ENCODE measurements at places on chromosomes 2 and 18. TPM values are rescaled to one million over a fixed set of nuclear protein-coding genes. Genes with fewer than 3 reads are reported as not detected.

GRCh38 chr2:153077311-153077710 is 358.9 kb downstream of the ARL6IP6 start:
- DNase-seq: no peak

The FAM124B gene
- total RNA-seq: 1.7 TPM

GRCh38 chr2:186645999-186646398 is 47.9 kb upstream of the FAM171B start:
- DNase-seq: no peak

The COLEC11 gene
- not detected for total RNA-seq

GRCh38 chr2:11998626-11999378 is 252.4 kb downstream of the LPIN1 start:
- no peak for DNase-seq

- DNase-seq: no peak
Observed at GRCh38 chr2:73979686-73980085, 5.0 kb upstream of the TET3 start.

The SERPINB3 gene
- 464 TPM for total RNA-seq

- DNase-seq: no peak
Observed at GRCh38 chr2:172931918-172932520, 143.6 kb upstream of the MAP3K20 start.

GRCh38 chr18:13225261-13225660 is 6.7 kb downstream of the LDLRAD4 start:
- peak; percentile 74 for DNase-seq

The ATP8B1 gene
- 41.5 TPM for total RNA-seq

DNA sequence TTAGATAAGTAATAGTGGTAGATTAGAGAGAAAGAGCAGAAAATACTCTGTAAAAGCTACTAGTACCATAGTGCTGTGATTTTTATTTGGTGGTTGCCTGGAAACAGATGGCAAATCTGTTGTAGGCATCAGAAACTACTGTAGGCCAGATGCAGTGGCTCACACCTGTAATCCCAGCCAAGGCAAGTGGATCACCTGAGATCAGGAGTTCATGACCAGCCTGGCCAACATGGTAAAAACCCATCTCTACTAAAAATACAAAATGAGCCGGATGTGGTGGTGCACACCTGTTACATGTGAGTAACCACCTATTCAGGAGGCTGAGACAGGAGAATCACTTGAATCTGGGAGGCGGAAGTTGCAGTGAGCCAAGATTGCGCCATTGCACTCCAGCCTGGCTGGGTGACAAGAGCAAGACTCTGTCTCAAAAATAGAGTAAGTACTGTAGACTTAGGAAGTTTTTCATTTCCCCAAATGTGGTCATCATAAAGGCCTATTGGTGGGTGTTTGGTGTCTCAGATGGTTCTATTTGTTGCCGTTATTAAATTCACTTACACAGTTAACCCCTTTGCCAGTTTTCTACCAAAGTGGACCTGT is 79.6 kb downstream of the SPTBN1 start:
- DNase-seq: no peak

DNA sequence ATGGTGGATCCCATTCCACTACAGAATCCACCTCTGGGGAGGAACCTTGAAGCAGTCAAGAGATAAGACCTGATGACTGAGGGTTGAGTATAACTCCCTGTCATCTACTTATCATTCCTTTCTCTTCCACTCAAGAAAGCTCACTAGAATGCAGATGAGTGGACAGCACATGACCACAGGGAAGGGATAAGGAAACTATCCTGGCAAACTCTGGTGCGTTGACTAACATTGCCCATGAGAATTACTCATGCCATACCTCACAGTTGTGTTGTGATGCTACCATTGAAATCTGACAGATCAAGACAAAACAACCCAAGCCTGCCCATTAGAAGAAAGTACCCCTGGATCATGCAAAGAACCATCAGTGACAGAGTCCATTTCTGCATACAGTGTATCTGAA is 26.5 kb downstream of the SLC16A14 start:
- no peak for DNase-seq

DNA sequence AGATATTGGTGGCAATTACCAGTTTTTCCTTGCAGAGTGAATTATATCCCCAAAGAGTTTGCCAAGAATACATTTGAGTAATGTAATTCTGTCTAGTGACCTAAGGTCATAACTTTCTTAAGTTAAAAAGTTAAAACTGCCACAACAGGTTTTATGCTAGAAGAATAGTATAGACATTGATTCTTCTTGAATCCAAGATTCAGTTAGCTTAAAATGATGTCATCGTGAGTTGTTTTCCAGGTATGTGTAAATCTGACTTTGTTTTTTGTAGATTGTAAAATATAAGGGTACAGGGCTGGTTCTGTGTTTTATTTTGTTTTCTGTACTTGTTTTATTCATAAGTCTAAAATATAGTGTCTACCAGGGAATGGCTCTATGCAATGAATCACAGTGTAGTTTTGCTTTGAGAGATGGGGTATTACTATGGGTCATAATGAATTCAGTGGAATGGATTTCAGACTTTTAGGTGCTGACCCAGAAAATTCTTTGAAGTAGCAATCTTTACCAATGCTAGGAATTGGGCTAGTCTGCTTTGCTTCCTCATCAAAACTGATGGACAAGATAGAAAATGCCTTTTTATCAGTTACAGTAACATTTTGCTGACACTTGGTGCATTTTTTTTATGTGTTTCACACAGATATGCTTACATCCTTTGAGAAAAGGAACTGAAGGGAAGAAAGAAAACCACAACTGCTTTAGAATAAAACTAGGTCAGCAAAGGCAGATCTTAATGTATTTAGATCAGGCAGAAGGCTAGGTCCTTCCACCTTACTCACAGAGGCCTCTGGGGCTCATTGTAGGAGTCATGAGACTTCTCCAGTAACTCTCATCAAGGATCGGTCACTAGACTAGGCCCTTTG is 20.8 kb upstream of the MGAT5 start:
- DNase-seq: no peak

The MROH2A gene
- not detected for total RNA-seq

The NAGK gene
- 110 TPM for total RNA-seq

DNA sequence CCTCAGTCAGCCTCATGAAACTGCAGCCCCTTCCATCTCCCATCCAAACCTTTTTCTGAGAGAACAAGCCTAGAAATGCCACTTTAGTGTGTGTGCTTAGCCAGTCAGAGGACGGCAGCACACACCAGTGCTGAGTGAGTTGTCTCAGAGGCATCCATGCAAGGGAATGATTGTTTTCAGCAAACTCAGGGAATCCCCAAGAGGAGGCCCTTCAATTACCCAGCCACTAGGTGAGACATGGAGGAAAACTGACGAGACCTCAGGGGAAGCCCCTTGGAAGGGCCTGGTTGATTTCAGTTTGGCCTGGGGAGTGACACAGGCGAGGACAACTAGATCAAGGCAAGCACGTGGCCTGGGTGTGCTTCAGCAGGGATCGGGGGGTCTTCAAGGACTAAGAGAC is 49.7 kb downstream of the APOB start:
- no peak for DNase-seq

DNA sequence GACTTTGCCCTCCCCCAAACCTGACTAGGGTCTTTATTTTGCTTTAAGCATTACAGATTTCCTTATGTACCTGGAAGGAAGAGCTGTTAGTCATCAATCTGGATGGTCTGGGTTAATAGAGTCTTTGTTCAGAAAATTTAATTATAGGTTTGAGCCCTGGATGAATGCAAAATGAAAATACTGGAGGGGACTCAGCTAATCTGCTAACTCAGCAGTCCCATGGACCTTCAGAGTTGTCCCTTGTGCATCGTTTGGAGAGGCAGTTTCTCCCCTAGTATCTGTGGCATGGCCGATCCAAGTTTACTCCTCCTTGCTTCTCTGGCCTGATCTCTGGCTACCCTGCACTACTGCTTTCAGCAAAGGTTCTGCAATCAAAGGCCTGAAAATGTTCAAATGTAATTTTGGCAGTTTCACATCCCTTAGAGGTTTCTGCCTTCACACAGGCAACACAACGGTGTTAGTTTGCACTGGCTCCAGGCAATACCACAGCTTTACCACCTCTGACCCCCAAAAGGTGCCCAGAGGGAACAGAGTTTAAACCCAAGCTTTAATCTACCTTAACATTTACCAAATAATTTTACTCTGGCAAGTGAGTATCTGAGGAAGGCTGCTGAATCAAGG is 134.3 kb downstream of the THADA start:
- DNase-seq: no peak

The CCDC178 gene
- total RNA-seq: 10.8 TPM

GRCh38 chr2:200461846-200462710 is 47.8 kb downstream of the KCTD18 start:
- DNase-seq: no peak

GRCh38 chr2:235988271-235989015 is 179.7 kb downstream of the GBX2 start:
- no peak for DNase-seq

The TSGA10 gene
- total RNA-seq: 3.7 TPM

The L3MBTL4 gene
- 9.6 TPM for total RNA-seq

- no peak for DNase-seq
Observed at GRCh38 chr2:180980943-180981911, 822 bp downstream of the UBE2E3 start.

The MSGN1 gene
- not detected for total RNA-seq

DNA sequence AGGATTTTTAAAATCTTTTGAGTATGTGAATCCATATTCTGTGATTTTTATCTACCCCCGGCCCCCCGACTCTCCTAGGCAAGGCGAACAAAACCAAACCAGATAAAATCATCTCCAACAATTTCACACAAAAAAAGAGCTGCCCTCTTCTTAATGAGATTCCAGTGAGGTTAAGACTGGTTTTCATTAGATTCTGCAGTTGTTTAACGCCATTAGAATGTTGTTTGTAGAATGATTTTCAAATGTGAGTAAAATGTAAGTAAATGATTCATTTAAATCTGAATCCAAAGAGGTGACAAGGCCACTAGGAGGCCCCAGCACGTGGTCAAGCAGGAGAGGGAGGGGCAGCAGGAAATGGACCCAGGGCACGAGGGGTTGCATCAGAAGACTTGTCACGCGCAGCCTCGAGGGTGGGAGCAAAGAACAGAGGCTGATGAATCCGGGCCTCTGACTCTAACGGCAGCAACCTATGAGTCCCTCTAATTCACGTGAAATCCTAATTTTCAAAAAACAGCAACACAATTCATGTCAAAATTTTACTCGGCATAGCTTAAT is 24.3 kb upstream of the KLHL29 start:
- DNase-seq: peak; percentile 58

The RIT2 gene
- not detected for total RNA-seq

The LIMS2 gene
- 44.2 TPM for total RNA-seq

DNA sequence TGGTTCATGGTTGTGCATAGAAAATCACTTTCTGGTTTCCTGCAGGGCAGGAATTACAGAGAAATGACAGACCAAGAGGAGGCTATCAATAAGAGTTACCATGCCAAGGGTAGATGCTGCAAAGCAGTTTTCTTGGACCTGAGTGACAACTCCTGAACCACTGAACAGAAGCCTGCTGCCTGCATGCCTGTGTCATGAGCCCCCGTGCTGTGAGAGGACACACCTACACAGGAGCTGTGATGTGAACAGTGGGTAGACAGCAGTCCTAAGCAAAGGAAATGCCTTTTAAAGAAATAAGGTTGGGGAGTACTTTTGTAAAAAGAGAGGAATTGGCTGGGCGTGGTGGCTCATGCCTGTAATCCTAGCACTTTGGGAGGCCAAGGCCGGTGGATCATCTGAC is 54.2 kb upstream of the CREB1 start:
- no peak for DNase-seq

The OSBPL6 gene
- total RNA-seq: 2.7 TPM

The LRRTM4 gene
- 0.98 TPM for total RNA-seq

DNA sequence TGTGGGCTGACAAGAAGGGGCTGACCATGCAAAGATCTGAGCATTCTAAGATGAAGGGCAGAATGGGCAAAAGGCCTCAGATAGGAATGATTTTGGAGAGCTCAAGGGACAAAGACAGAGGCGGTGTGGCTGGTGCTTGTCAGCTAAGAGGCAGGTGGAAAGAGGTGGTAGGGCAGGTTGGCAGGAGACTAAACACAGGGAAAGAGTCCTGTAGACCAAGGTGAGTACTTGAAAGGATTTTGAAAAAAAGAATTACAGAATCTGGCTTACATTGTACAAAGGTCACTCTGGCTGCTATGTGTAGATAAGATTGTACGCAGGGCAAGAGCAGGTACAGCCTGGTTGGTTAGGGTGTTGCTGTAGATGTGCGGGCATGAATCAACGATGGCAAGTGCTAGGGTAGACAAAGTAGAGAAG is 50.6 kb downstream of the STK39 start:
- no peak for DNase-seq

DNA sequence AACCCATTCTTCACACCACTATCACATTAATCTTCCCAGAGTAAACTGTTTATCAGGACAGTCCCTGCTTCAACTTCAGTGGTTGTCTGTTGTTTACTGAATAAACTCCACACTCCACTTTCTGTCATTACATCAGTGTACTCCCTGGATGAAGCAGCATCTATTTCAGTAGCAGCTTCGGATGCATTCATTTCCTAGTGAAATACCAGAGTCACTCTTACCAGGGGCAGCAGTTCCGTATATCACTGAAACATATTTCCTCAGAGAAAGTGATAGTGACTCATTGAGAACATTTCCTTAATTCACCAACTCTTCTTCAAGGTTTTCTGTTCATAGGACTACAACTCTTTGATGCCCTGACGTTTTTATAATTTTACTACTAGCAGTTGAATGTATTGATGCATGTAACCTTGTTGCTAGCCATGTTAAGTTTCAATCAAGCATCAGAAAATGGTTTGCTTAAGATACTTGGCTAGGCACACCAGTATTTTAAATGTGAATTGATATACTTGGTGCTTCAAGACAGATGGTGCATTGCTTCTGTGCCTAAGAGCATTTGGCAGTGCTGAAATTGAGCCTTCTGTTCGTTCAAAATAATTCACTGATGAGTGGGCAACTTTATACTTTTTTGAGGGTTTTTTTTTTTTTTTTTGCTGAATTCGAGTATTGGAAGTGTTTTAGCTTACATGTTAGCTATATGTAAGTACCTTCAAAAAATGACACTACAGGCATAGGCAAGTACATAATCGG is 92.3 kb downstream of the UBE2E3 start:
- DNase-seq: no peak

The PLGLB2 gene
- 2.0 TPM for total RNA-seq

DNA sequence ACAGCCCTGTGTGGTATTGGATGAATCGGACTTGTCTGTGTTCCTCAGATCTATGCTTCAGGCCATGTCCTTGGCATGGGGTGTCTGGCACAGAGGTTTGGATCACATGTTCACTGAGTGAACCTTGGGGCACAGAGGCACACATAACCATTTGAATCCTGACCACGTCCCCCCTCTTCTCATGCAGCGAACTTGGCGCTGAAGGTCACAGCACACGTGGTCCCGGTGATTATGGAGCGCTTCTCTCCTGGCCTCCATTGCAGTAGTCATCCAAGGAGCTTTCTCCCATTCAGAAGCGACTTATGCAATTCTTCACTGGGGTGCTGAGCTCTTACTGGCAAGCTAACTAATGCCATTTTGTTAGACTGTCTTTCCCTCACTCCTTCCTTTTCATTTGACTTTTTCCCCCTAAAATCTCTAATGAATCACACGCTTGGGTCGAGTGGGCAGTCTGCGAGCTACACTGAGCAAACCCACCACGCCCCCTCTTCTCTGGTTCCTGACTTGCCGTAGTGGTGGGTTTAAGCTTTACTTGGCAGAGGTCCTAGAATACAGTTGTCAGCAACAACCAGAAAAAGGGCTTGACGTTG is 59.4 kb downstream of the KCNG2 start:
- no peak for DNase-seq

GRCh38 chr2:150282357-150282756 is 205.1 kb downstream of the RND3 start:
- DNase-seq: no peak

The CEBPZ gene
- 27.0 TPM for total RNA-seq

GRCh38 chr2:101843048-101843447 is 145.5 kb downstream of the MAP4K4 start:
- no peak for DNase-seq

- DNase-seq: no peak
Observed at GRCh38 chr2:29326926-29327325, 211.7 kb downstream of the CLIP4 start.

Data from vagina (tissue), 2 donors.